ENCODE measurements at places on chromosomes 11 and 22.
A peak's percentile ranks its signal among the peaks of the same experiment; 100 is the strongest.

DNA sequence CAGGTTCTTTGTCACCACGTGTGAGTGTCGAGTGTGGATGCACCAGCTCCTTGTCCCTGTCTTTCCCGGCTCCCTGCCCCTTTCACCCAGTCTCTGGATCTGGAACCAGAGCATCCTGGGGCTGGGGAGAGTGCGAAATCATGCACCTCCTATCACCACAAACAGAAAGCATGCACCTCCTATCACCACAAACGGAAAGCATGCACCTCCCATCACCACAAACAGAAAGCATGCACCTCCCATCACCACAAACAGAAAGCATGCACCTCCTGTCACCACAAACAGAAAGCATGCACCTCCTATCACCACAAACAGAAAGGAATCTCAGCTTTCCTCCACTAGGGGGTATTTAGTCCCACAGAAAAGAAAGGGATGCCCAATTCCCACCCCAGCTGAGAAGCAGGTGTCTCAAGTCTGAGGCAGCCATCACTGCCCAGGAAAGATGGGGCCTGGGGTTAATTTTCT lies 5.9 kb upstream of the GLB1L3 start:
- DNase-seq: no peak

GRCh38 chr11:40118780-40119179 lies 1340.7 kb downstream of the LRRC4C start:
- no peak for DNase-seq

GRCh38 chr11:34601085-34601444 lies 19.8 kb upstream of the EHF start:
- DNase-seq: no peak

- DNase-seq: peak; percentile 50
These were observed 8.8 kb downstream of the SSTR3 start for GRCh38 chr22:37203354-37204044.

DNA sequence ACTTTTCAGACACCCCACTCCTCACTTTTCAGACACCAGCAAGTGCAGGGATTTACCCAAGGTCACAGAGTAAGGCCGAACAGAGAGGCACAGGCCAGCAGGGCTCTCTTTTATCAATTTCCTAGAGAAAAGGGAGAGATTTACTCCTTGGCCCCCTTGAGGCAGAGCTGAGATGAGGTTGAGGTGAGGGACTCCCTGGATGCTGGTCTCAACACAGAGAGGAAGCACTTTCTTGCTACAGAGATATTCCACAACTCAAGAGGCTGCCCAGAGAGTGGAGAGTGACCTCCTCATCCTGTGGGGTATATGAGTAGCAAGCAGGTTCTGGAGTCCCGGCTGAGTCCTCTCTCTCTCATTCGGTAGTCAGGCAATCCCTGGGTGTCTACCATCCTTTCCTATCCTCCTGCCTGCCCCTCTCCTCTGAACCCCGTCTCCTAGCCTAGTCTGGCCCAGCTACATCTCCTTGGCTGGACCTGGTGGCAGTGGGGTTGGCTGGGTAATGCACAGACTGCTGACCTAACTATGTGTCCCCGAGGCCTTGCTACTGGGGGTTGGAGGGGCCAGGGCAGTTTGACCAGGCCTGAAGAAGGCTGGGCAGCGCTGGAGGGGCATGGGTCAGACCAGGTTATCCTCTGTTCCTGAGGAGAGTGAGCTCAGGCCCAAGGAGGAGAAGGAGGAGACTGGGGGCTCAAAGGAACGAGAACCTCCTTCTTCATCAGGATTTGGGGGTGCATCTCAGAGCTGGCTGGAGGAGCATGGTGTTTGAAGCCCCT lies 1.8 kb upstream of the ARHGEF17 start:
- DNase-seq: no peak

DNA sequence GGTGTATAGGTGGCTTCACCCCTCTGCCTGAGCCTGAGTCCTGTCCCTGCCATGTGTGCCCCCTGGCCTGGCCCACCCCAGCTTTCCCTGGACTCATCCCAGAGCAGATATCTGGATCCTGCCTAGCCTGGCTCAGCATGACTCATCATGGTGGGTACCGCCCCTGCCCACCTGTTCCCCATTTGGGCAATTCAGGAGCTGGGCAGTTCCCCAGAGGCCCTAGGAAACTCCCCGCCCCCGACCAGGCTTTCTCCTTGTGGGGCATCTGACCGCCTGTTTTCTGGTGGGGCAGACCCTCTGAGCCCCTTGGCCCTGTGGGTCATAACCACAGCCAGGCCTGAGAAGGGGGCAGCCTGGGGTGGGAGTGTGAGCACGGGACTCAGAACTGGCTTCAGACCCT lies 4.4 kb downstream of the TSPO start:
- no peak for DNase-seq

DNA sequence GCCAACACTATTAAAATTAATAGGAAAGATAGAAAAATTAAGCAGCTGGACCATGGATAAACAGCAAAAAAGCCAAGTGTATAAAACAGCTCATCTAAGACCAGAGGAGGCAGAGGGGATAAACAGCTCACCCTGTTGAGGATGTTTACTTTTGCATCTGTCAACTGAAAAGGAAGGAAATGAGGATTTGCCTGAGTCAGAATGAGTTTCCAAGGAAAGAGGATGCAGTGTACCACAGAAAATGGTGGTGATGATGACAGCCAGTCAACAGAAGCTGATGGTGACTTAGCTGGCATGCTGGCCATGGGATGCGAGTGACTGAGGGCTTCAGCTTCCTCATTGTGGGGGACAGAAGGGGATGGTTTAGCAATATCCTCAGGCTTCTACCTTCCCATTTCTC lies 183.5 kb downstream of the KIRREL3 start:
- DNase-seq: no peak

DNA sequence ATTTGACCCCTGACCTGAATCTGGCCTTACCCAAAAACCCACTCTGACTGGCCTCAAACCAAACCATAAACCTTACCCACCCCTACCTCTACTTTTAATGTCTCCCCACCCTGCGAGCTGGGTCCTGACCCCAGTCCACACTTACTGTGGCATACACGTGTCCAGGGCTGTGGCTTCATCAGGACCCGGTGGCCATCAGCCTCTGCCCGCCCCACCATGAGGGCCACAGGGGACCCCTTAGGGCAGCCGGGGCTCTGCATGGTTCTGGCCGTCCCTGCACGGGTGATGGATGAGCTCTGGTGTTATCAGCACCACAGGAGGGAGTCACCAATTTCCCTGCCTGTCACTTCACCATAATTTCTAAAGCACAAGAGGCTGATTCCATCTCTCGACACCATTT lies 87.5 kb upstream of the LMO1 start:
- DNase-seq: no peak

GRCh38 chr11:27087432-27087831 lies 46.8 kb downstream of the BBOX1 start:
- DNase-seq: no peak

Measured in tibial artery (tissue), 4 donors.